Mesothelial cell of epicardium (in vitro differentiated cells): ENCODE measurements at places on chromosomes 16 and 17. TPM values are rescaled to one million over a fixed set of nuclear protein-coding genes. Genes with fewer than 3 reads are reported as not detected.

DNA sequence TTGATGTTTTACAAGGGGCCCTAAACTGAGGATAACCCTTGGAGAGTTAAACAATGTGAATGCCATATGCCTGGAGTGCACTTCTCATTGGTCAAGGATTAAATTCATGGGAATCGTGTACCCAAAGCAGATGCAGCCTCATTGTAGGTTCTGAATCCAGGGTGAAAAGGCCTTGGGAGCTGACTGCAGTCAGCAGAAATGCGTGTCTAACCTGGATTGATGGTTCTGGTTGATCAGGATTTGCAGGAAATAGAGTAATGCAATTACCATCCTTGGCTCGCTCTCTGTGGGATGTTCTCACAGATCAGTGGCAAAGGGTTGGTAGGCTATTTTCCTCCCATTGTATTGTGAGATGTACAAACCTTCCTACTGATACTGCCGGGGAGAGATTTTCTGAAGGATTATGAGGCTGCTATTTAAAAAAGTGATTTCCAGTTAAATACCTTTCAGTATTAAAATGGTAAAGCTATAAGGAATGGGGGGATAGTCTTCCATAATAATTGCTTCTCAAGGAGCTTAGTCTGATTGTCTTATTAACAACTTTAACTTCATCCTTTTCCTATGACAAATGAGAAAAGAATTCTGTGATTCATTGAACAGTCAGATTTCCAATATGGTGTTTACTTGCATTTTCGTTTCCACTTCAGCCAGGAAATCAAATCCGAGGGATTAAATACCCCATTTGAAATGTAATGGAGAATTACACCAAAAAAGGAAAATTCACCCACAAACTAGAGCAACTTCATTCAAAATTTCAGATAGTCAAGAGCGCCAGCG lies 1028.1 kb upstream of the EEF2KMT start:
- no peak for DNase-seq

- DNase-seq = no peak
Measured at GRCh38 chr17:46943501-46944393, 20.8 kb downstream of the GOSR2 start.

DNA sequence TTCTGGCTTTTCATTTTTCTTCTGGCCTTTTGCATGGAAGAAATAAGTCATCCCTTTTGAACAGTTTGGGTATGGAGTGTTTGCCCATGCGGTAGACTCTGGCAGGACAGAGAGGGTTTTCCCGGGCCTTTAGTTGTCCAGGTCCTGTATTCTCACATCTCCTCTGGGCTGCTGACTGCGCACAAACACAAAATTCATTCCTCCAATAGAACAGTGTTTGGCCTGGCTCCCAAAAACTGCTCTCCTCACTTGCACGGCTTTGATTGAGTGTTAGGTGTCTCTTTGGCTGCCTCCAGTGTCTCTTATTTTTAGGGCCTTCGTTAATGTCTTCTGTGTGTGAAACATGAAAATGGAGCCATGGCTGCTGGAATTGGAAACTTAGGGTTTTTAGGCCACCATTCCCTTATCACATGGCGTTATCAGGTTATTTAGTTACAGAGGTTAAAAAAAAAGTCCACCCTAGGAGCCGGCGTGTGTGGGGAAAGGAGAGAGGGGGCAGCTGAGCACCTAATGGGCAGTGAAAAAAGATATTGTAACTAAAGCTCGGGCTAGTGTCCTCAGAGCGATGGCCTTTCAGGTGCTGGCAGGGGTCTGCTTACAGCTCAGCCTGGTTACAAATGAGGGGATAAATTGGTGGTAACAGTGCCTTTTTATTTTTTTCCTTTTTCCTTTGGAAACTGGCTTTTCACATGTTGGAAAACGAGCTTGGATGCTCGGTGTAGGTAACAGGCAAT lies 47.3 kb downstream of the PRKCA start:
- no peak for DNase-seq

DNA sequence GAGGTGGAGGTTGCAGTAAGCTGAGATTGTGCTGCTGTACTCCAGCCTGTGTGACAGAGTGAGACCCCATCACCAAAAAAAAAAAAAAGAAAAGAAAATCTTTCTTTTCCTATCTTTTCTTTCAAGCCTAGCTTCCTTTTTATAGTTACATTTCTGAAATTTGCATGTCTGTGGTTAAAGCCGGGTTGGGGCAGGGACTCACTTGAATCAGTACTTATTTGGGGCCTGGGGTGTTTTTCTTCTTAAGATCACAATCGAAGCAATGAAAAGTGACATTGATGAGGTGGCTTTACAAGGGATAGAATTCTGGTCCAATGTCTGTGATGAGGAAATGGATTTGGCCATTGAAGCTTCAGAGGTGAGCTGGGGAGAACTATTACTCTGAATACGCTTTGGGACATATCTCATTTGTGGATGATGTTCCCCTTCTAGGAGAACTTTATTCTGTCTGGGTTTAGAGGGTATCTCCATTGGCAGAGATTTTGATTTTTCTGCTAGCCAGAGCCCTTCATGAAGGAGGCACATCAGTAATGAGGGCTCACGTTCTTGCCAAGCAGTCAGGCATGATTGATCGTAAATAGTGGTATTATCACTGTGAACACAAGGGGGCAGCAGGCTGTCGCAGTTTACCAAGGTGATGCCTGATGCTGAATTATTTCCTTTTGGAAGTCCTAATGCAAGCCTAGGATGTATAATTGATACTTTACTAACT lies 14.3 kb downstream of the KPNB1 start:
- no peak for DNase-seq

DNA sequence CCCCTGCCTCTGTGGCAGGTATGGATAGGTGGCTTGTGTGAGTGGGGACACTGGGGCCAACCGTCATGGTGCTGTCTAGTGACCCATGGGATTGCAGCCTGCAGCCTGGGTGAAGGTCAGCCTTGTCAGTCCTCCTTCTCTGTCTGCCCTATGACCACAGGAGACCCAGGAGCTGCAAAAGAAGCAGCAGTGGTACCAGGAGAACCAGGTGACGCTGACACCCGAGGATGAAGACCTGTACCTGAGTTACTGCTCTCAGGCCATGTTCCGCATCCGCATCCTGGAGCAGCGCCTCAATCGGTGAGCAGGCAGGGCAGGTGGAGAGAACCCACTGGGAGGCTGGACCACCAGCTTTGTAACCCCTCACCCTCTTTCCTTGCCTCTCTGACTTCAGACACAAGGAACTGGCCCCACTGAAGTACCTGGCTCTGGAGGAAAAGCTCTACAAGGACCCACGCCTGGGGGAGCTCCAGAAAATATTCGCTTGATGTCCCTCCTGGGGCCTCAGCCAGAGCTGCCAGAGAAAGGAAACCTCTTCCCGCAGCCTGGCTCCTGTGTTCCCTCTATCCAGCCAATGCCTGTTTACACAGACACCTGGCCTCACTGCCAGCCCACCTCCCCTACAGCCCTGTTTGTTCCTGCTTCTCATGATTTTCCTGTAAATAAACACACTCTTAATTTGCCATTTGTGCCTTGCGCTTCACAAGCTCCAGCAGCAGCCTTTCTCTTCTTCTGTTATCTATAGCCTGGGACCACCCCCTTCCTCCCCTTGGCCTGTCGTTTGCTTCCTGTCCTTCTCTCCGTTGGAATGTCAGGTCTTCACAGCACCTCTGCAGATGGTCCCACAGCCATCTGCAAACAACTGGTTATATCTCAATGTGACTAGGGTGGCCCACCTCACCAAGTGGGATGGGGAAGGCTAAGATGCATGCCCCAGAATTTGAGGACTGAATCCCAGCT lies 4.5 kb upstream of the KATNB1 start:
- no peak for DNase-seq

GRCh38 chr17:80396157-80397033 lies 18.6 kb upstream of the ENDOV start:
- no peak for DNase-seq

GRCh38 chr17:78016852-78017251 lies 58.3 kb downstream of the TNRC6C start:
- DNase-seq = no peak

- DNase-seq = no peak
Measured at GRCh38 chr16:87240211-87241136, 76.7 kb downstream of the C16orf95 start.

Gene EZH1
- 38.4 to 45.1 TPM (median 42.5 TPM) in 3 replicates for total RNA-seq
